ENCODE measurements at places on chromosomes 2 and 18.

DNA sequence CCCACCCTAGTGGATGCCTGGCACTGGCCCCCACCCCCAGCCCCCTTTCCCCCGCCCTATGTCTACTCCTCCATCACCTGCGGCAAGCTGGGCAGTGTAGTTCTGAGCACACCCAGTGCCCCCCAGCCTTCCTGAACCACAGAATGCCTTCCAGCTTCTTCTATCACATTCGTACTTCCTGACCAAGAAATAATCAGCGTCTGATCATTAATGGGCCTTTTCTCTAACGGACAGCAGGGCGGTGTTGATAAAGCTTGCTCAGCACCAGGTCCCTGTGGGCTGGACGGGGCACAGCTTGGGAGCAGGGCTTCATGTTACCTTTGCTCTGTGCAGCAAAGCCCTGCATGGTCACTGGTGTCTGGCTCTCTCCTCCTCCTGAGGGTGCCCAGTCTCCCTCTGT lies 15.4 kb downstream of the UXS1 start:
- DNase-seq, result no peak

DNA sequence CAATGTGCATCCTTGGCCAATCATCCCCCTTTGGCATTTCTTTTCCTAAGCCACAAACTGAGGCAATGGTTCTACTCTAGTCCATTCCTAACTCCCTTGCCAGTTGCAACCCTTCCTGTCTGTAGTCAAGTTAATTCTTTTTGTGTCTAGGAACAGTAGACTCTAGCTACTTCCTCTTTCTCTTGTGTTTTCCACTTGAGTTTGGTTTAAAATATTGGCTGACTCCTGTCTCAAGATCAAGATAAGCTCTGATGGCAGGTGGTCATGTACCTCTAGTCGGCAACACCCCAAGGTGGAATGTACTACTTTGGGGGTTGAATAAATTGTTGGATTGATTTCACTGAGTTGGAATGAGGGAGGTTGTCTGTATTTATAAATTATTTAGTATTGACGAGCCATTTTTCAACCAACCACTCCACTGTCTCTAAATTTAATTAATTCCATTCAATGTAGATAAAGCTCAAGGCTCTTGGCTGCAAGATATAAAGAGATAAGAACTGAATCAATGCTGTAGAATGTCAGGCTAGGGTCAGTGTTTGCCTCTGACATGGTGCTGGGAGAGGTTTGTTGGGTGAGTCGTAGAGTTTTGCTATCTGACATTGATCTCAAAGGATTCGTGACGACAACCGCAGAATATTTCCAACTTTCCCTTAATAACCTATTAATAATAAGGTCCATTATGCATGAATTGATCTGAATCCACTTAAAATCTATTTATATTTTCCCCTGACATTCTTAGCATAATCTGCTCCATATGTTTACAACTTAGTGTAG lies 188.7 kb upstream of the APCDD1 start:
- no peak for DNase-seq

DNA sequence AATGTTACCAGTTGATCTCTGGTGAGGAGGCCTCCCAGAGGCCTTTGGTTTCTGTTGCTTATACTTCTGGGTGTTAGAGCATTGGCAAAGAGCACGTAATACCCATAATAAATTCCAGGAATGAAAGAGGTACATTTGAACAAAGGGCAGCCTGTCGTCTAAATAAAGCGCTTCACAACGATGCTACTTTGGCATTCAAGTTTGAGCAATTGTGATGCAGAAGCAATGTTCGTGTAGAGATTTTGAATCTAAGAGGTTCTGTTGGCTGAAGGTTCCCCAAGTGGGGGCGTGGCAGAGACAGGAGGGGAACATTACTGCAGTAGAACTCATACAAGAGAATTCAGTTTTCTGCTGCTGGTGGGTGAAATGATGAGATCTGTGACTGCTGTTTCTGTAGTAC lies 27.8 kb downstream of the ZNF532 start:
- no peak for DNase-seq

DNA sequence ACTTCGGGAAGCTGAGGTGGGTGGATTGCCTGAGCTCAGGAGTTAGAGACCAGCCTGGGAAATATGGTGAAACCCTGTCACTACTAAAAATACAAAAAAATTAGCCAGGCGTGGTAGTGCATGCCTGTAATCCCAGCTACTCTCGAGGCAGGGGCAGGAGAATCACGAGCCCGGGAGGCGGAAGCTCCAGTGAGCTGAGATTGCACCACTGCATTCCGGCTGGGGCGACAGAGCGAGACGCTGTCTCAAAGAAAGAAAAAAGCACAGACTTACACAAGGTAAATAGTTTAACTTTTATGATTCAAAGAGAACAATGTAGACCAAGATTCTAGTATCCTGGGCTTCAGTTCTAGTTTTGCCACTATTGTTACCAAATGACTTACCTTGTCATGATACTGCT lies 37.4 kb downstream of the NCKAP1 start:
- DNase-seq, result no peak

GRCh38 chr2:47203995-47204394 lies 48.9 kb upstream of the STPG4 start:
- no peak for DNase-seq

DNA sequence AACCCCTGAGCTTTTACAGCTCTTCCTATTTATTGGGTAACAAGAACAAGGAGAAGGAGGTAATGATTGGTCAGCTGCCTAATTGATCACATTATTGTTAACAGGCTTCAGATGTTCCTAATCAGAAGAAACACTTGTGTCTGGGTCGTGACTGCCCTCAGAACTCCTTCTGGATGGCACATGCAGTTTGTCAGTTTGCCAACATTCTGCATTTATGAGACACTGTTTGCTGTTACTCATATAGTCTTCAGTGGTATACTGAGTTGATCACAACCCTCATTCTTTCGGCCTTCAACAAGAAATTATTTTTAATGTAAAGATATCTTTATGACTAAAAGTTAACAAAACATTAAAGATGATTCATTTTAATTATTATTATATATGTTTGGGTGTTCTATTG lies 95.7 kb upstream of the DOCK10 start:
- no peak for DNase-seq

DNA sequence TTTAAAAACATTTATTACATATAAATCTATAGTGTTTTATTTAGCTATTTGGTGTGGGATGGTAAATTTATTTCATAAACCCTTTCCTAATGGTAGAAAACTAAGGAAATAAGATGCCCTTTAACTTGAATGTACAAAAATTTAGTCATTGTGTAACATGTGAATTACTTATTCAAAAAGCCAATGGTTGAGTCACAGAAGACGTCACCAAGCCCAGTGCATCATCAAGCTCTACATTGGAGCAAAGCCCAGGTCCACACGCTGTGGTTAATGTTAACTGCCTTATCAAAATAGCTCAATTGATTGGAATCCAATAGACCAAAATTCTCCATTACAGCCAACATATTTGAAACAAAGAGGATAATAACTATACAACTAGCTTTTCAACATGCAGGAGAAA lies 145.5 kb upstream of the LYPD1 start:
- DNase-seq, result no peak

GRCh38 chr2:26144953-26145680 lies 27.8 kb upstream of the GAREM2 start:
- peak; percentile 77 for DNase-seq

Data from NCI-H2081 (cell line).